MM.1S (cell line): ENCODE measurements at places on chromosomes 2 and 18.

DNA sequence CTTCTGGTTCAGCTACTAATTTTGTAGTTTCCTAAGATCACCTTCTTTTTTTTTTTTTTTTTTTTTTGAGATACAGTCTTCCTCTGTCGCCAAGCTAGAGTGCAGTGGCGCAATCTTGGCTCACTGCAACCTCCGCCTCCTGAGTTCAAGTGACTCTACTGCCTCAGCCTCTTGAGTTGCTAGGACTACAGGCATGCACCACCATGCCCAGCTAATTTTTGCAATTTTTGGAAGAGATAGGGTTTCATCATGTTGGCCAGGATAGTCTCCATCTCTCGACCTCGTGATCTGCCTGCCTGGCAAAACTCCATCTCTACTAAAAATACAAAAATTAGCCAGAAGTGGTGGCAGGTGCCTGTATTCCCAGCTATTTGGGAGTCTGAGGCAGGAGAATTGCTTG is 301.5 kb upstream of the TFPI start:
- no peak for DNase-seq

- DNase-seq, result no peak
These were observed 112.8 kb downstream of the PHLPP1 start for GRCh38 chr18:62828091-62828640.

GRCh38 chr2:120943403-120944034 is 207.9 kb downstream of the GLI2 start:
- no peak for DNase-seq

DNA sequence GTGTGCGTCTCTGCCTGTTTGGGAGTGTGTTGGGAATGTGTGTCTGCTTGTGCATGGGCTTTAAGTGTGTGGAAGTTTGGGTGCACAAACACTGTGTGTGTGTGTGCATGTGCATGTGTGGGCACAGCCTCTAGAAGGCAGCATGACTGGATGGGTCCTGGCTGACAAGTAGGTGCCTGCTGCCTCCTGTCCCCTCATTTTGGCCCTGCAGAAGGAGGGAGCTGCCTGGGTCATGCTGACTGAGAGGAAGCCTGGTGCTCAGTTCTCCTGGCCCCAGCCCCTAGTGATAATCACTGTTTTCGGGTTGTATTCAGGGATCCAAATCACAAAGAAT is 34.1 kb downstream of the GLI2 start:
- DNase-seq, result no peak
